NCI-H748 treated with DMSO at 0.1 percent for 48 hours (cell line): ENCODE measurements at places on chromosomes 3 and 15.

DNA sequence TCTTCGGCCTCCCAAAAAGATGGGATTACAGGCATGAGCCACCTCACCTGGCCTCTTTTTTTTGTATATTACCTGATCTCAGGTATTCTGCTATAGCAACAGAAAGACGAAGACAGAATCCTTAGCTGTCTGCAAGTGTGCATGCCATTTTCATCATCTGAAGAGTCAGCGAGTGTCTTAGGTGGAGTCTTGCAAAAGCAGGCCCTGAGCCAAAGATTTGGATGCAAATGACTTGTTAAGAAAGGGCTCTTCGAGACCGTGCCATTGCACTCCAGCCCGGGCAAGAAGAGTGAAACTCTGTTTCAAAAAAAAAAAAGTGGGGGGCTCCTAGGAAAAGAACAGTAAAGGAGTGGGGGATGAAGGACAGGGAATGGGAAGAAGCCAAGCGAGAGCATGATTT is 10.2 kb upstream of the TRIM69 start:
- DNase-seq = no peak

- no peak for DNase-seq
These were observed 11.0 kb upstream of the RAB7A start for GRCh38 chr3:128714887-128715491.

GRCh38 chr3:183069086-183069485 is 30.2 kb downstream of the MCCC1 start:
- no peak for DNase-seq

- DNase-seq = no peak
These were observed 8.1 kb downstream of the MRPL3 start for GRCh38 chr3:131494706-131495105.

DNA sequence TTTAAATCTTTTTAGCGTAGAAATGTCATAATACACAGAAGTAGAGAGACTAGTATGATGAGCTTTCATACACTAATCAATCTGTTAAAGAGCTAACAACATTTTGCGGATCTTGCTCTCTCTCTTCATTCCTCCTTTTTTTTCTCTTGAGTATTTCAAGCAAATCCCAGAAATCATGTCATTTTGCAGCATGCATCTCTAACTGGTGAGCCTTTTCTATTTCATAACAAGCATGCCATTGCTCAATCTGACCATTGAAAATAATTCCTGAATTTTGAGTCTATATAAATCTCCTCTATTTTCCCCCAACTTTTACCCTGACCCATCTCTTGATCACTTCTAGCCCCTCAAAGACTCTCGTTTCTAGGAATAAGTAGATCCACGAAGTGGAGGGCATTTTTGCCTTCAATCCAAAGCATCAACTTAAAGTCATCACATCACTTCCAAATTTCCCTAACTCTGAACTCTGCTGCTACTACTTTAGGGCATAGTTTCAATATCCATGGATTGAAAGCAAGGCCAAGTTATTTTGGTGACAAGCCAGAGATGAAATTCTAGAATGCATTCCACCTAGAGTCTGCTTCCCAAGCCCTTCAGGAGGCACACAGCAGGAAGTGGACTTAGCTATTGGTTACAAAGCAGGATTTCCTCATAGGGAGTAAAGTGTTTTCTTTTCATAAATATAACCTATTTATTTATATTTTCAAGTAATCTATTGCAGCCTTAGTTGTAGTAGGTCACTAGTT is 253.5 kb upstream of the ZPLD1 start:
- DNase-seq = no peak

GRCh38 chr15:74053517-74053916 is 28.8 kb downstream of the GOLGA6A start:
- no peak for DNase-seq

GRCh38 chr3:128488991-128489673 is 3.9 kb downstream of the GATA2 start:
- DNase-seq = peak; percentile 7

DNA sequence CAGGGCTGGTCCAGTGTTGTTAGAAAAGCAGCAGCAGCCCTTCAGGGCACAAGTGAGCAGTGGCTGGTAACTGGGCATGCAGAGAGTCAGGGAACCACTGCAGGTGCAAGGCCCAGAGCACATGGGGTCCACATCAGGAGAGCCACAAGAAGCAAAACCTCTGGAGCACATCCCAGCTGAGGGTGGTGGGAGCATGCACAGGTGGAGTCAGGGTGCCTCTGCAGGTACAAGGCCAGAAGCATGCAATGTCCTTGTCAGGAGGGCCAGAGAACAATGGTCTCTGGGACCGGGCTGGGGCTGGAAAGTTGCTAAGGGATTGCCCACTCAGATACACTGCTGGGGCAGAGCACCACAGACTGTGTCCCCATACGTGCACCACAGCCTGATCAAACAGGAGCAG is 226.1 kb upstream of the UBE2E2 start:
- no peak for DNase-seq

DNA sequence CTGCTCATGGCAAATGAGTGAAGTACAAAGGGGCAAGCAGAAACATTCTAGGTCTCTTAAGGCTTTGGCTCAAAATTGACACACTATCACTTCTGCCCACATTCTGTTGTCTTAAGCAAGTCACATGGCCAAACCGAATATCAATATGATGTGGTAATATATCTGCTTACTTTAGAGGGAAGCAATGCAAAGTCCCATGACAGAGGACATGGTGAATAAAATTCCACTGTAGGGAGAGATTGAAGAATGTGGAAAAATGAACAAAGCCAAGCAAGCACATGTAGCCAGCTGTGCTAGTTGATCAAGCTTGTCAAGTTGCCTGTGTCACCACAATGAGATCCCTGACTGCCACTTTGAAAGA is 11.2 kb upstream of the TBC1D5 start:
- no peak for DNase-seq

- no peak for DNase-seq
These were observed 109.9 kb upstream of the SYNPR start for GRCh38 chr3:63168179-63168578.

DNA sequence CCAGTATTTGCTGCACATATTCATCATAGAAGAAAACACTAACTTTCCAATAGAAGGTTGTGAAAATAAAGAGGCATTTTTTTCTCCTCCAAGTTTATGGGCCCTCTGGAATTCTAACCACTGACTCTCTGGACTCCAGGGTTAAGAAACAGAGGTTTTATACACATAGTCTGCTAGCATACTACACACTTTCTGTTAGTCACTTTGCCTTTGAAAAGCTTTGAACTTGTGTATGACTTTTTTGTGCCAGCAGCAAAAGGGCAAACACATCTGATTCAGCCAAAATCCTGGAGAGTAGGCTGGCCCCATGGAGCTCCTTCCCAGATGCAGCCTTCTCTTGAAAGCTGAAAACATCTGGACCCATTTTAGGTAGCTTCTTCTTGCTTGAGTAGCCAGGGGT is 6.2 kb downstream of the ZIC4 start:
- no peak for DNase-seq

- no peak for DNase-seq
These were observed 25.5 kb upstream of the SNRPA1 start for GRCh38 chr15:101320501-101321052.

- DNase-seq = no peak
These were observed 4.7 kb downstream of the ATRIP start for GRCh38 chr3:48451270-48451669.
